ENCODE measurements at places on chromosomes 12 and 14.

DNA sequence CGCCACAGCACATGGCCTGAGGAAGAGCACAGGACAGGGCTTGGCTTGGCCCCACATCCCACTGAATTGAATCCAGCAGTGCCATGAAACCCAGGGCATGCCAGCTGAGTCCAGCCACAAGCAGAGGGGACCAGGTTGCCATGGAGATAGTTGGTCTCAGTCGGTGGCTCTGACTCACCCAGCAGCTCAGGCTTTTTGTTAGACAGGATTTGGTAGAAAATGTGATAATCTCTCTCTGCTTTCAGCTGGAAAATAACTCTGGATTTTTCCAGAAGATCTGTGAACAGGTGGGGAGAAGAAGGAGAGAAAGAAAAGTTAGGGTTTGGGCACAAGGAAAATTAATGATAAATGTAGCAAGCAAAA is 4.8 kb downstream of the MYH7 start:
- DNase-seq: no peak

- no peak for DNase-seq
These were observed 33.3 kb downstream of the TULP3 start for GRCh38 chr12:2924019-2924418.

DNA sequence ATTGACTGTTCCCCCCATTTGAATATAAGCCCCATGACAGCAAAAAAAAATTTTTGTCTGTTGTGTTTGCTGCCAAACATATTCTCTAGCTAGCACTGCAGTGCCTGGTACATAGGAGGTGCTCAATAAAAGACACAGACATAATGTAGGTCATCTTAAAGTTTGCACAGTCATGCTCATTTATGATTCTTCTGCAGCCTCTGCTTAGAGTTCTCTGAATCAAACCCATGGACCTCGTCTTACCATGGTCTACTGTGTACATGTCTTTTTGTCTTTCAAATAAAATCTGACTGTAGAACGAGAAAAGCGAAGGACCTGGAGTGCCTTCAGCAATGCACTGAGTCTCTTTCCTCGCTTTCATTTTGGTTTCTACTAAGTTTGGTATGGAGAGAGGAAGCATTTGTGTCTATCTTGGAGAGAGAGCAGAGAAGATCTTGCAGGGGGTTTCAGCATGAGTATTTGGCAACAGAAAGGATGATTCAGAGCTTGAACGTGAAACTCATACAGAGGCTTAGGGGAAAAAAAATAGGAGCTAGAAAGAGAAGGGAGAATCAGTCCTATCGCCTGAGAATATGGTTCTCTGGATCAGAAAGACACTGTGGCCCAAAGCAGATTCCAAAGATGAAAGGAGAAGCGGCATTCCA is 38.8 kb upstream of the TMCC3 start:
- DNase-seq: no peak

GRCh38 chr12:11823043-11823442 is 173.6 kb downstream of the ETV6 start:
- DNase-seq: no peak
